ENCODE measurements at places on chromosomes 6 and 20.
A peak's percentile ranks its signal among the peaks of the same experiment; 100 is the strongest.

DNA sequence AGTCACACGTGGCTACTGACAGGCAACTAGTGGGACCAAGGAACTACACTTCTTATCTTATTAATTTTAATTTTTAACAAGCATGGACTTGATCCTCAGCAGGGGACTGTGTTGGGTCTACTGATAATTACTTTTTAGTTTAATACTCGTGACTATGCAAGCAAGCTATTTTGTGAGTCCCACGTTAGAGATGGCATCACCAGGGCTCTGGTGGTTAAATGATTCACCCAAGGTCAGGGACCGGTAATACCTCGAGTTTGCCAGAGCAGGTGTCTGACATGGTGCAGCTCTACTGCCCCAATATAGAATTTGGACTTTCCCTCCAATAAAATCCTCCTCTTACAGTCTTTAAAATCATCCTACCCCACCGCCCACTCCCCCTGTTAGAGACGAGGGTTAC, 98.6 kb upstream of the RIN2 start:
- no peak for DNase-seq

GRCh38 chr6:44676246-44676790, 288.8 kb downstream of the CDC5L start:
- DNase-seq = no peak

GRCh38 chr6:52790861-52791260, 12.8 kb downstream of the GSTA1 start:
- DNase-seq = no peak

DNA sequence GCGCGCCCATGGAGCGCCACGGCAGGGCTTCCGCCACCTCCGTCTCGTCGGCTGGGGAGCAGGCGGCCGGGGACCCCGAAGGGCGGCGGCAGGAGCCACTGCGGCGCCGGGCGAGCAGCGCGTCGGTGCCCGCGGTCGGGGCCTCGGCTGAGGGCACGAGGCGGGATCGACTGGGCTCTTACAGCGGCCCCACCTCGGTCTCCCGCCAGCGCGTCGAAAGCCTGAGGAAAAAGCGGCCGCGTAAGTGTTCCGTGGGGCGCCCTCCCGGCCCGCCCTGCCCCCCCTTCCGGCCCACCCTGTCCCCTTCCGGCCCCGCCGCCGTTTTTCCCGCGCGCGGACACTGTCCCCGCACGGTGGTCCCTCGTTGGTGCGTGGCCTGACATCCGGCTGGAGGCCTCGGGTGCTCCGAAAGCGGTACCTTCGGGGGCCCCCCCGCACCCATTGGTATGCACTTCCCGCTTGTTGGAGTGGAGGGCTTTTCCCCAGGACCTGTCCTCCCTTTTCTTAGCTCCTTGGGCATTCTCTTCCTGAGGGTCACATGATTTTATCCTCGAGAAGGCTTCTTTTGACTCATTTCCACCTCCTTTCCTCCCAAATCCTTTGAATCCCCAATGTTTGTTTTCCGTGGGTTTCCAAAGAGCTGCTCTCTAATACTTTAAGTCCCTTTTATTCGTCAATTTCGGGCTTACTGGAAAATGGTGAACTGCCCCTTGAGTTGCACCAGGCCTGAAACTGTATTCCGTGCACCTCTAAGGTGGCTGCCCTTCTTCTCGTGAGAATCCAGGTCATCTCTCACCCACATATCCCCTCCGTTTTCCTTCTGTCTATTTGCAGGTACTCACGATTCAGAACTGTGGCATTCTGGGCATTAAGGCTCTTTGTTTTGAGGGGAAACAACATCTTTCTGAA, 556 bp downstream of the PANK2 start:
- peak; percentile 75 for DNase-seq
